ENCODE measurements at places on chromosomes 1 and 21.

DNA sequence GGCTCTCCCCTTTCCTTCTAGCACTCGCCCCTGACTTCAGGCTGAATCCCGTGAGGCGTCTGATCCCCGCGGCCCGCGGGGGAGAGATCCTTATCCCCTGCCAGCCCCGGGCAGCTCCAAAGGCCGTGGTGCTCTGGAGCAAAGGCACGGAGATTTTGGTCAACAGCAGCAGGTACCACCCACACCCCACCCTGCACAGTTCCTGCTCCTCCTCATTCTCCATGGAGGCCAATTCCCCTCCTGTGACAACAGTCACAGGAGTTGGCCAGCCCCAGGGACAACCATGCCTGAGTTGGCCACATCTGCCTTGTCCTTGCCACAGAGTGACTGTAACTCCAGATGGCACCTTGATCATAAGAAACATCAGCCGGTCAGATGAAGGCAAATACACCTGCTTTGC lies 20.0 kb downstream of the TMEM81 start:
- DNase-seq = no peak

DNA sequence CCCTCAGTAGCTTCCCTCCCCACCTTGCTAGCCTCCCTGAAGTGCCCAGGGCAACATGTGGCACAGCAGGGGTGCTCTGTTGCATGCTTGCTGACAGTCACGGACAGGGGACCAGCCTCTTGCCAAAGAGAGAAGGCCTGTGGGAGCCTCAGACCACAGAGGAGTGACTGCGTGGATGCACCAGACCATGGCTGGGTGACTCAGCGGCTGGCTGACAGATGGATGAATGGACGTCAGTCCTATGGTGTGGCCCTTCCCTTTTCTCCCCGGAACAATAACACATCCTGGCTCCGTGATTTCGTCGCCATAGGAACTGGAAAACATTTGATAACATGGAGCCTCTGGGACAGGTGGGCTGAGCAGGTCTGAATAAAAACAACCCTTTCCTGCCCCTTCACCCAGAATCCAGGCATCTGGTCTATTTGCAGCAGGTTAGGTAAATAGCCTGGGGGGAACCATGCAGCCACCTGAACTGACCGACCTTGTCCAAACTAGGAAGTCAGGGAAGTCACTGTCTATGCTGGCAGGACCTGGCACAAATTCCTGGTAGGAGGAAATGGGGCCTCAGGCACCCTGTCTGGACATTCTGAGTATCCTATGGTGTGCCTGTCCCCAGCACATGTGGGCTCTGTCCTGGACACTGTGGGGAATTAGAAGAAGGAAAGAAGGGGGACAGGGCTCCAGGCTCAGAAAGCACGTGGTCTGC lies 53.3 kb downstream of the NENF start:
- DNase-seq = no peak

- DNase-seq = no peak
These were observed 174.6 kb downstream of the RWDD3 start for GRCh38 chr1:95408507-95409136.

GRCh38 chr1:176241385-176242015 lies 34.4 kb upstream of the COP1 start:
- DNase-seq = no peak

DNA sequence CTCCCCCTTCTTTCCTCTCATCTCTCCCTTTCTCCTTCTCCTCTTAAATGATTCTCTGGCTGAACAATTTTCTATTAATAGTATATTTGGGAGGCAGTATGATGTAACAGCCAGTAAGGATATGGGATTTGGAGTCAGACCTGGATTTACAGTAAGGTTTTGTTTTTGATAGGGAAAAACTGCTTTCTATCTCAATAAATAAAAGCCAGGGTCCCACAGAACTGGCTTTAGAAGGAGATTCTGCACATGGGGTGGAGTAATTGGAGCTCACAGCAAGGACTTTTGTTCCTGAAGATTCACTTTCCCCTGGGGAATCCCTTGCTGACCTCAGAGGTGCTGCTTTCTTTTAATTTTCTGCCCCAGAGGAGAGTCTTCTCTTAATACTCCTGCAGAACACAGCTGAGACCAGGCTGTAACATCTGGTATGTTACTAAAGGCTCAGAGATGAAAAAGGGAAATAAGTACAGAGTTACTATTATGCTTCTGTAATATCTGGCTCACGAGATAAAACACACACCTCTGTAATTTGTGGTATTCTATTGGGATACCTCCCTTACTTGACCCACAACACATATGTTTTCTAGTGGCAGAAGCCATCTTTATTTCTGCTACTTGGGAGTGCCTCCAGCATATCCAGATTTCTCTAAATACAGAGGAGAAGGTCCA lies 13.4 kb downstream of the EPB41 start:
- DNase-seq = no peak

- DNase-seq = no peak
These were observed 146.2 kb downstream of the PLPP3 start for GRCh38 chr1:56433056-56433577.

DNA sequence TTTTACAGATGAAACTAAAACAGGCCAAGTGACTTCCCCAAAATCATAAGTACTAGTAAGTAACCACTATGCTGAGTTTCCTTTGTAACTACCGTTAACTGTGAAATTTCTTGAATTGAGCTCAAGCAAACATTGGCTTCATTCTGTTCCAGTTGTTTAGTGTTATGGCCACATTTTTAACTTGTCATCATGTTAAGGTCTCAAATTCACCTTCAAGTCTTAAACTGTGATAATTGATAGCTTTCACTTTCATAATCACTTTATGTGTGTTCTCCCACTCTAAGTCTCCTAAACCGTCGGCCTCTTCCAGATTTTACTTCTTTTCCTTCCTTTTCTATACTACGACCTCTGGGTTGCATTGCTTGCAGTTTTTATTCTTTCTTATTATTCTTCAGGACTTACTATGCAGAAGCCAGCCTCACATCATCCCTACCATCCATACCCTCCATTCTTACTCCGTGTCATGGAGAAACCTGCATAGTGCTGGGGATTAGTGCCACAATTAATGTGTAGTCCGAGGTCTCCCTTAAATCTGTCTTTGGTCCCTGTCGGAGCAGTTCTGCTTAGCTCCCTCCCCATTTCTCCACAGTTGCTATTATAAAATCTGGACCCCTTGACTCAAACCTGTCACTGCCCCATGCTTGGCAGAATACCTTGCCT lies 5.8 kb downstream of the KIF1B start:
- no peak for DNase-seq

DNA sequence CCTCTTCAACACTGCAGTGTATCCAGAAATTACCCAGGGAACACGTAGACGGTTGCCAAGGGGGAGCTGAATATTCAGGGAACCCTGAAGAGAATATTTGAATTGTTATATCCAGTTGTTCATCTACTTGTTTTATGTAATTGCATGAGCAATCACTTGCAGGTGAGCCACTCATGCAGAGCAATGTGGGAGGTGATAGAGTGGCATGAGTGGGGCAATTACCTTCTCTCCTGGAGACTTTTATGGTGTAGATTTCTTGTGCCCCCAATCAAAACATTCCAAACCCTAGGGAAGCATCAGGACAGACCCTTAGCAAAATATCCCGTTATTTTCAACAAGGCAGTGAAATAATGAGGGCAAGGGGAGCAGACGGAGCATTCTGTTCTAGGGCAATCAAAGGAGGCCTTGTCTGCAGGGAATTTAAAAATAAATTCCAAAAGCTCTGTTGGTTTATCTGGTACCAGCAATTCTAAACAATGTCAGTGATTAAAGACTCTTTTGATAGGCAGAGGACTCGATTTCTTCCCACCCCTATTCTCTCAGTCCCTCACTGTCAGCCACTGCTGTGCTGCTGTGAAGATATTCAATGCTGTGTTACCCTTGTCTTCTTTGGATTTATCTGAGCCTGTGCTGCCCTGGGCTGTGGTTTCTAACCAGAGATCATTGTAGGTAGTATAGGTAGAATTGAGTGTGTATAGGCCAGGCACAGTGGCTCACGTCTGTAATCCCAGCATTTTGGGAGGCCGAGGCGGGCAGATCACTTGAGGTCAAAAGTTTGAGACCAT lies 180.2 kb upstream of the MAP1LC3C start:
- no peak for DNase-seq

- no peak for DNase-seq
These were observed 4.5 kb downstream of the PRDM15 start for GRCh38 chr21:41874611-41875010.

GRCh38 chr1:22708777-22709176 lies 1.9 kb upstream of the EPHB2 start:
- no peak for DNase-seq

- no peak for DNase-seq
These were observed 65.9 kb downstream of the NDUFS5 start for GRCh38 chr1:39091845-39092645.

DNA sequence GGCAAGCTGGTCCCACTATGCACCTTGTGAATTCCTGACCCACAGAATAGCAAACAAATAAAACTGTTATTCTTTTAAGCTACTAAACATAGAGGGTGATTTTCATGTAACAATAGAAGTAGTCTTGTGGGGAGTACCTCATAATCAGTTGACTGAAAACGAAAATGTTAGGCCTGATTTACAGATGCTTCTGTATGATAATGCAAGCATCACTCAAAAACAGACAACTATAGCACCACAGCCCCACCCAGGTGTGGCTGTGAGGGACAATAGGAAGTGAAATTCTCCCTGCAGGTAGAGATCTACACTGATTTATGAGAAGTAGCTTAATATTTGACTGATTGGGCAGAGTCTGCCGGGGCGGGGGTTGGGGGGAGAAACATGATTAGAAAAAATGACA lies 26.5 kb upstream of the KRTAP19-8 start:
- no peak for DNase-seq

GRCh38 chr1:54977533-54978297 lies 2.7 kb upstream of the TMEM61 start:
- no peak for DNase-seq

GRCh38 chr1:69921486-69921885 lies 283.9 kb downstream of the LRRC40 start:
- no peak for DNase-seq

DNA sequence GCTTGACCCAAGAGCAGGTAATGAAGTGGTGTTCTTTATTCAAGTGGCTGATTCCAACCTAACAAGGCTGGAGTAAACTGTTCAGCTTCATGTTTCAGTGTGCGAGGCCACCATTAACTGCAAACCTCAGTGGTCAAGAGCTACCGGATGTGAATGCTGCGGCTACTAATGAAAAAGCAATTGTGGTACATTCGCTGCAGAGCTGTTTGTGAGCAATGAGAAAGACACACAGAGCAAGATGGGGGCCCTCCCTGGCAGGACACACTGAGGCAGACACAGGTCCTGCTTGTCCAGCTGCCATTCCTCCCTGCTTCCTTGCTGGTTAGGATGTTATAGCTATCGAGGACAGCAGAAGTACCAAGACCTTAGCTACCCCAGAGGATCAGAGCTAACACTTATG lies 26.1 kb downstream of the SYF2 start:
- DNase-seq = no peak

DNA sequence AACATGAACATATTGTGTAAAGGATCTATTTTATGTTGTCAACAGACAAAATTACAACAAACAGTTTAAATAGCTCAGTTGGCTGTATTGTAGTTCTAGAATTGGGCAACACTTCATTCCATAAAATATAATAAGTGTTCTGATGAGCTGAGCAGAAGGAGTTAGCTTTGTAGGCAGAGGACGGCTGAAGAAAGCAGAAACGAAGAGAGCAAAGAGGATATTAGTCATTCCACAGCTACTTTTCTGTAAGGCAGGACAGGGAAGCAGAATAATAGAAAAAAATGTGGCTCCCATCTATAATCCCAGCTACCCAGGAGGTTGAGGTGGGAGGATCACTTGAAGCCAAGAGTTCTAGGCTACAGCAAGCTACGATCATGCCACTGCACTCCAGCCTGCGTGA lies 20.2 kb upstream of the IVNS1ABP start:
- DNase-seq = no peak

DNA sequence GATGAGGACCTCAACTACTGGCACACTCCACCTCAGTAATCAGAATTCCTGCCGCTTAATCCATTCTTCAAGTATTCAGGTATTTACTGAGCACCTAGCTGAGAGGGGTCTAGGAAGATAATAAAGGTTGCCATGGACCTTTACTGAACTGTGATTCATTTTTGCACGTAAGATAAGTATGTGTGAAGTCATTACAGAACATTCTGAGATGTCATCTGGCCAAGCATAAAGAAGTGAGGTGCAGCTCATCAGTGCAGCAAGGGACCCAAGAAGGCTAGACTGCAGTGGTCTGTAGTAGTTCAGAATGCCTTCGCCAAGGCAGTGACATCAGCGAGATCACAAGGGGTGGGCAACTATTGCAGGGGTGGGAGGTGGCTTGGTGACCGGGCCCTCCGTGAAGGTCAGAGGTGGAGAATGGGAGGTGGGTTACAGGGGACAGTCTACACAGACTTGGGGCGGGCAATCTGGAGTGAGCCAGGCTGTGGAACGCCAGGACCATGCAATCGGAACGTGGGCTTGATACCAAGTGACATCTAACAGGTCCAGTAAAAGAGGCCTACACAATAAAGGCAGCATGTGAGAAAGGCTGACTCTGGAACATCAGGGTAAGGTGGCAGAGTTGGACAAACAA lies 107.4 kb downstream of the SLC45A1 start:
- no peak for DNase-seq

DNA sequence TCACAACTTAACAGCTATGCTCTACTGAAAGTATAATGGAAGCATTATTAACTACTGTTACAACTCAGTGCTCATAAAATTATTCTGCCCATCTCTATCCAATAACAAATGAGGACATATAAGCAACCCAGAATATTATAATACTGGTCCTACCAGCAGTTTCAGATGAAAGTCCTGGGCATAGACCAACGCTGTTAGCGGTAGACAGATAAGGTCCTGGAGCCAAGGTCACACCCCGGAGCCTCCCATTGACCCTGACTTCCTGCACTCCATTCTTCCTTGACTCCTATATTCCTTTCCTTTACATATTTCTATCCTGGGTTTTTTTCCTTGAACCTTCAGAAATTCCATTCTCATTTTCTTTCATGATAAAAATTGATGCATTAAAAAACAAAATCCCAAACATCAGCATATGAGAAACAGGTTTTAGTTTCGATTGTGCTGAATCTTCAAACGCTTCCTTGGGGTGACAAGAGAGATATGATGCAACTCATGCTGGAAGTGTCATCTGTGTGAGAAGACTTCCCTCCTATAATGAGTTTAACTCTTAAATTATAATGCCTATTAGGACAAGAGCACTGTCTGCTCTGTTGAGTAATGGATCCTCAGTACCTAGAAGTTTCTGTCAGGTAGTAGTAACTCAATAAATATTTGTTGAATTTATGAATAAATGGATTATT lies 831.1 kb downstream of the LRRIQ3 start:
- DNase-seq = no peak

- DNase-seq = no peak
These were observed 1.6 kb upstream of the BARHL2 start for GRCh38 chr1:90718411-90719329.

DNA sequence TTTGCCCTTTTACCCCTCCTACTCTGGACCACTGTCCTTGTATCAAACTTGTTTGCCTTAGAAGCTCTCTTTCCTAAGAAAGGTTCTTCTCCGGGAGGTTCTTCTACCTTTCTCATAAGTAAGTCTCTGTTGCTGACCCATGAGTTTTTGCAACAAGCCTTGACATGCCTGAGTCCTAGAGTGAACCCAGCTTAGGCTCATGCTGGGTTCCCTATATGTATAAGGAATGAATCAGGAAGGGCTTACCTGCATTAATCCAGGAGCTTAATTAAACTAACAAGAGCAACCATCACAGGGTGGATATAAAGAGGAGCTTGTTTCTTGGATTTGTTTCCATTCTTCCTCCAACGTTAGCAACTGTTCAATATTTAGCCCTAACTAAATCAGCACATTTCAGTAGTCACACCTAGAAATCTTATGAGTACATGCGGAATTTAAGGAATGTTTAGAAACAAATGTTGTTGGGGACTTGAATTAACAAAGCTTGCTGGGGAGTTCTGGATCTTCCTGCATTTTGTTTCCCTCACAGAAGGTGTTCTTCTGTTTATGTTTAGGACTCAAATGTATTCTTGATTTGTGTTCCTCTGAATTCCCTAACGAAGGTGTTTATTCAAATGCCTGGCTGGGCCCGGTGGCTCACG lies 64.3 kb upstream of the RAB3GAP2 start:
- no peak for DNase-seq
